CD4-positive, alpha-beta T cell treated with Interleukin-10 for 1 hour (primary cell): ENCODE measurements at places on chromosomes 12 and 14.

- DNase-seq: no peak
These were observed 1.2 kb upstream of the PRIMA1 start for GRCh38 chr14:93789228-93790130.

DNA sequence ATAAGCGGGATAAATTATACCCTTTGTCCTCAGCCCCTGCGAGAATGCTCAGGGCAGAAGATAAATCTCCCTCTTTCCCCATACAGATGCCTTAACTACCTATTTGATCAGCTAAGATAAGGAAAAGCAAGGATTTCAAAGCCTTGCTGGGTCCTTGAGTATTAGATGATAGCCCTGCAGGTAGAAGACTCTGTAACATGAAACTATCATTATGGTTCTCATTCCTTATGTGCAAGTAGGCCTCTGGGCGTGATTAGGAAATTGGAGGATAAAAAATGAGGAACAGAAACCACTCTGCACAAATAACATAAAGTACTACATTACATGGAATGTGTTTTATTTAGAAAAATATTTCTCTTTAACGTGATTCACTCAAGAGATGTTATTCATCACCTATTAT, 14.5 kb upstream of the WDR89 start:
- DNase-seq: no peak

DNA sequence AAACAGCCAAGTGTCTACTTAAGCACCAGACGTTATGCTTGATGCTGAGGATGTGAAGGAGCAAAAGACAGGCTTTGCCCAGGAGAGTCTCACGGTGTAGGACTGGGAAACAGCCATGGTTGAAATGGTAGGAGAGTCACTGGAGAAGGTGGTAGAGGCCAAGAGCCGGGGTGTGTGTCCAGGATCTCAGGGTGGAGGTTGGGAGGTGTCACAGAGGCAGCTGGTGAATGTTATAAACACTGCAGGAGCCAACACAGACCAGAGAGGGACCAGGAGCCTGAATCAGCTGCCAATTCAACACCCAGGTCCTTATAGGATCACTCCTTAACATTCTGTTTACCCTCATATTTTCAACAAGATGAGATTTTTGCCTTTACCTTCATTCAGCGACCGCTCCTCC, 7.5 kb downstream of the NID2 start:
- DNase-seq: no peak

DNA sequence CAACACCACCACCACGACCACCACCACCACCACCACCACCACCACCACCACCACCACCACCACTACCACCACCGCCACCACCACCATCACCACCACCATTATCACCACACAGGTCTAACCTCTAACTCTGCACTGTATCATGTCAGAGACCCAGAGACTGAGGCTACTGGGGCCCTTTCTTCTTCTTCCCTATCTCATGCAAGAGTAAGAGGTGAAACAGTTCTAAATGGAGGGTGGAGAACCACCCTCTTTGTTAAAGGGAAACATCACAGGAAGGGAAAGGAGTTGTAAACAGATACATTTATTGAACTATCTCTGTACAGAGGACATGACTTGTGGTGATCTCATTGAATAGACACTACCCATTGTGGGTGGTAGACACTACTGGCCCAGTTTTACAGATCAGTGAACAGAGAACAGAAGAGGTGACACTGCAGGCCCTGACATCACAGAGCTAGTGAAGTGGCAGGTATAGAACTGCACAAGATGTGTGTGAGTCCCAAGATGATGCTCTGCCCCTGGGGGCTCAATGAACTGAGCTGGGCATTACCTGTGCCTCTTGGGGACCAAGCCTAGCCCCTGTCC, 91.6 kb downstream of the FOXN3 start:
- DNase-seq: no peak

GRCh38 chr12:4769073-4769472, 48.9 kb downstream of the GALNT8 start:
- no peak for DNase-seq

DNA sequence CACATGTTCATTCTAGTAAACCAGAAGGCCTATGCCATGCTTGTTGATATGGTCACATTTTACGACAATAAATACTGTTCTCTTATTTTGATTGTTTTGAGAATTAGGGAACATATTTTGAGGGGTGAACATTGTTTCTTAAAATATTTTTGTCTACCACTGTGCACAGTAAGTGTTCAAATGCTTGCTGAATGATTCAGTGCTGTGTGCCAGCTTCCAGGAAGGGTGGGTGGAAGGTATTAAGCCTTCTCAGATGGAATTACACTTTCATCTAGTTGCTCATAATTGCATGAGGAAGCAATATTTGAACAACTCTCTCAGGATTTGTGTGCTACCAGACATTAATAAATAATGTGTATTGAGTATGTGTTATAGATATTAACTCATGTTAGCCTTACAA, 15.5 kb upstream of the TMX1 start:
- no peak for DNase-seq

DNA sequence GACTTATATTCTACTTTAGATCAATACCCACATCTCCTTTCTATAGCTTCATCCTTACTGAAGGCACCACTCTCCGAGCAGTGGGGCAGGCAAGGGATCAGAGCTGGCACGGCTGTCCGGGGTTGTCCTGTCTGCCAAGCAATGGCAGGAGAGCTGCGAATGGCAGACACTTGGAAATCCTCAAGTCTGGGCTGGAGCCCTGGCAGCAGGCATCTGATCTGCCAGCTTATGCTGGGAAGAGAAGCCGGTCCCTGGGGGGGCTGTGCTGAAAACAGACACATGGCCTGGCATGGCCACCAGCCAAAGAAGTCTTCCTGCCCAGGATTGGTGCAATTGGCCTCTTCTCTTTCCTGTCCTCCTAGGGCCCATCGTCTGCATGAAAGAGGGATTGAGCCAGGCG, 280.2 kb upstream of the PWP1 start:
- DNase-seq: no peak

DNA sequence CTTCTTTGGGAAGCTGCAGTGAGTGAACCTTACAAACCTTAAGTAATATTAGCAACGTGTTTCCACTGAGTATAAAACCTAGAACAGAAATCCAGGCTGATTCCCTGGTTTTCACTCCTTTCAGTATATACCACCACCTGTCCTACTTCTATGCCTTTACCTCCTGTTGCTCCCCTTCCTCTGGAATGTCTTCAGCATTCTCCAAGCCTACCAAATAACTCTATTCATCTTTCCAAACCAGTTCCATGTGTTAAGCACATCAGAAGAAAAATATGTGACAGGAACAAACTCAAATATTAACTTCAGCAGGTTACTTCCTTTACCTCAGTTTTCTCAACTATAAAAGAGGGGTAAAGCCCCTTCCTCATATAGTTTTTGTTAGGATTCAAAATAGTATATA, 39.8 kb downstream of the LIMA1 start:
- DNase-seq: no peak

DNA sequence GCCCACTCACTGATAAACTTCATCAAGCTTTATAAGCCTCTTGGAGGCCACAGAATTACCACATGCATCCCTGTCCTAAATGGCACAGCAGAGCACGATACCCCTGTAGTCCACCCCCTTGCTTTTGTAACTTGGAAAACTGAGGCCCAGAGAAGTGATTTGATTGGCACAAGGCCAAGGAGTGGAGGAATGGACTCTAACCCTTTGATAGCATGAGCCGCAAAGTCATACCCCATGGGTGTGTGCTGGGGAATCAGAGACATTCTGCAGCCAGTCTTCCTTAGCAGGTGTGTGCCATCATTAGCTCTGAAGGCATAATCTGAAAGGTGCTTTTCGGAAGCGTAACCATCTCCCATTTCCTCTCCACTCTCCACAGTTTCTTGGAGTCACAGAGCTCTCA, 28.5 kb upstream of the PWP1 start:
- DNase-seq: no peak

DNA sequence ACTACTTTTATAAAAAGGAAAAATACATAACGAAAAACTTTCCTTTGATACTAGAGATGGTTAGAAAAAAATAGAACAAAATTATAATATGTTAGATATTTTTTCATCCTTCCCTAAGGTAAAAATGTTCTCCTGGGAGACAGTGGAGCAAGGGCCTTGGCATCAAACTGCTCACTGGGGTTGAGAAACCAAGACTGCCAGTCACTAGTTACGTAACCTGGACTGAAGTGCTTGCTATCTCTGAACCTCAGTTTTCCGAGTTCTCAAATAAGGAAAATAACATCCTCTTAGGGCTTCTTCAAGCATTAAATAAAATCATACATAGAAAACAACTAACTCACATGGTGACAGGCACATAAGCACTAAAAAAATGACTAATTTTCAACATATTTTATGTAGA, 48.2 kb upstream of the FRMD6 start:
- DNase-seq: no peak

- DNase-seq: no peak
These were observed 82.5 kb downstream of the PRICKLE1 start for GRCh38 chr12:42507081-42507480.

GRCh38 chr14:68403191-68404145, 389.4 kb downstream of the ZFP36L1 start:
- DNase-seq: no peak

- peak; percentile 46 for DNase-seq
These were observed 176.3 kb upstream of the GSC start for GRCh38 chr14:94946244-94946643.

DNA sequence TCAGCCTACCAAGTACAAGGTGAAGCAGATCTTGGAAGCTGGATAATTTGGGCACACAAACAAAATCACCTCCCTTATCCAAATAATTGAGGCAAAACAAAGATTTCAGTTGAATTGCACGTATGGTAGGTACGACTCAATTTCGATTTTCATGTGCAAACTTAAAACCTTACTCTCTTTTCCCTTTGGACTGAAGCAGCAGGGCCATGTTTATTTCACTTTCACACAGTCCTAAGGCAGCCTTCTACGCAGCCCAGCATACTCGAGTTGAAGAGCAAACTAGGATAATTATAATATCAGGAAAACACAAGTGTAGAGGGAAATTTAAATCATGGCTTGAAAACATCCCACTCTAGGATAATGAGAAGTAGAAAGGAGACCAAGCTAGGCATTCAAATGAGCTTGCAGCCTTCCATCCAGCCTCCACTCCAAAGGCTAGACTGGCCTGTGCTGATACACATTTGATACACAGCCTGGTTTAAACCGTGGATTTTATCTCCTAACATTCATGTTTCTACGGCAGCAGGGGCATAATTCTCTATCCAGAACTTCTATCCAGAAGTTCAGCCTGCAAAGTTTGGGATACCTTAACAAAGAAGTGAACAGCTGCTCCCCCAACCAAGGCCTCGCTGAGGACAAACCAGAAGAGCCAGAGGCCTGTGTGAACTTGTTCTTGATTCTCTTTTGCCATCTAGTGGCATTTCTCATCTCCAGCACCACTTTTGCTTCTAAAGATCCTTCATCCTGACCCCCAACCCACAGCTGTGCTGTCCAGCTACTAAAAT, 2.4 kb upstream of the RNASE7 start:
- DNase-seq: peak; percentile 59

- no peak for DNase-seq
These were observed 19.0 kb upstream of the LTBP2 start for GRCh38 chr14:74630881-74631690.

DNA sequence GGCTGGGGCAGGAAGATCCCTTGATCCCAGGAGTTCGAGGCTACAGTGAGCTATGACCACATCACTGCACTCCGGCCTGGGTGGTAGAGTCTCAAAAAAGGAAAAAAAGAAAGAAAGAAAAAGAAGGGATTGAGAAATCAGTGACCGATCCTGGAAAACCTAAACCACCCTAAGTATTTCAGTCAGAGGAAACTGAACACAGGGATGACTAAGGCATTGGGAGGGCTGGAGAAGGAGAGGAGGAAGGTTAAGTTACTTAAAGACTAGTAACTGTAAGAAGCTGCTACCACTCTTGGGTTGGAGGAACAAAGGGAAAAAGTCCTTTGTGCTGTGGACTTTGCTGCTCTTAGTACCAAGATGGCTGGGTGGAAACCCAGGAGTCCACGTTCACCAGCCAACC, 10.6 kb downstream of the HHIPL1 start:
- no peak for DNase-seq
